Right cardiac atrium (tissue), 5 donors: ENCODE measurements at places on chromosomes 7 and 10. TPM values are rescaled to one million over a fixed set of nuclear protein-coding genes. Genes with fewer than 3 reads are reported as not detected.

DNA sequence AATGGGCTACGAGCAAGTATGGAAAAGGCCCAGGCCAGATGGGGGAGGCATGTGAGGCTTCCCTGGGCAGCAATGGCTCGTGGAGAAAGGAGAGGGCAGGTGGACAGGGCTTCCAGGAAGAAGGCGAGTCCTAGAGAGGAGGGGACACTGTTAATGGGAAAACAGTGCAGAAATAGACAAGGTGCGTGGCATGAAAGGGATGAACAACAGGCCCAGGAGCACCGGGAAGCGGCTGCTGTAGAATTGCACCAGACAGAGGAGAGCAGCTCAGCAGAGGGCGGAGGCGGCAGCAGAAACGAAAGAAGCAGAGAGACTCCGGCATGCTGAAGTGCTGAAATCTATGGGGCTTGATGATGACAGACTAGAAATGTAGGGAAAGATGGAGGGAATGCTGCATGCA lies 102.1 kb downstream of the PIP4K2A start:
- no peak for DNase-seq

Gene MYPN
- total RNA-seq = 86.3 TPM

DNA sequence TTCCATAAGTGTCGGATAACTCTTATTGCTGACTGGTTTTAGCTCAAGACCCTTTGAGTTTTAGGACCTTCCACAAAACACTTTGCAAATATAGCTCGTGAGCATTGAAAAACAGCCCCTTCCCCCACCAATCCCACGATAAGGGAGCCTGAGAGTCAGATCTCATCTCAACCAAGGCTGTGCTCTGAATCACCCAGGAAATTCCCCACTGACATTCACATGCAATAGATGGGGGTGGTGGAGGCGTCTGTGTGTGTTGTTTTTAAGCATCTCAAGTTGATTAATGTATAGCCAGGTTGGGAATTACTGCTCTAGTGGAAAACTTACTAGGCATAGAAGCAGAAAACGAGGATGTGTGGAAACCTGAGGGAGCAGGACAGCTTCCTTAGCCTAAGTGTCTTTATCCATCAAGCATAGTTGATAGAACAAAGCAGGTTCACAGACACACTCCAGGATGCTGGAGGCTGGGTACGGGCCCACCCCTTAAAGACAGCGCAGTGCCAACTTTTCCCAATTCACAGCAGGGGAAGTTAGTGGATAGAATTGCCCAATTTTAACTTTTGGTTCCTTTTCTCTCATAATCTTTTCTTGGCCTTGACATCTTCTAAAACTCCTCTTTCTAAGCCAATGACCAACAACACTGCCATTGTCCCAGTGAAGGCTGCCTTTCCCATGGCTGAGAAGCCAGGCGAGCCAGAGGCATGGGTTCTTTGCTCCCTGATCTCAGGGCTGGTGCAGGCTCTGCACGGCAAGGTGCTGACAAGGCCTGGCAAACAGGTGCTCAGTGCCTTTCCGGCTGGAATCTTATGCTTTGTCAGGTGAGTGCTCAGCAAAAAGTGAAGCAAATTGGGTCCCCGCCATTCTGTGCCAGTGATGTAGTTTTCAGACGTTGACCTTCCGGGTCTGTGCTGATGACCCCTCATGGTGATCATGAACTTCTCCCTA lies 98.5 kb upstream of the INSIG1 start:
- no peak for DNase-seq

Gene CDC14C
- not detected for total RNA-seq

Gene ZPBP
- total RNA-seq = not detected

DNA sequence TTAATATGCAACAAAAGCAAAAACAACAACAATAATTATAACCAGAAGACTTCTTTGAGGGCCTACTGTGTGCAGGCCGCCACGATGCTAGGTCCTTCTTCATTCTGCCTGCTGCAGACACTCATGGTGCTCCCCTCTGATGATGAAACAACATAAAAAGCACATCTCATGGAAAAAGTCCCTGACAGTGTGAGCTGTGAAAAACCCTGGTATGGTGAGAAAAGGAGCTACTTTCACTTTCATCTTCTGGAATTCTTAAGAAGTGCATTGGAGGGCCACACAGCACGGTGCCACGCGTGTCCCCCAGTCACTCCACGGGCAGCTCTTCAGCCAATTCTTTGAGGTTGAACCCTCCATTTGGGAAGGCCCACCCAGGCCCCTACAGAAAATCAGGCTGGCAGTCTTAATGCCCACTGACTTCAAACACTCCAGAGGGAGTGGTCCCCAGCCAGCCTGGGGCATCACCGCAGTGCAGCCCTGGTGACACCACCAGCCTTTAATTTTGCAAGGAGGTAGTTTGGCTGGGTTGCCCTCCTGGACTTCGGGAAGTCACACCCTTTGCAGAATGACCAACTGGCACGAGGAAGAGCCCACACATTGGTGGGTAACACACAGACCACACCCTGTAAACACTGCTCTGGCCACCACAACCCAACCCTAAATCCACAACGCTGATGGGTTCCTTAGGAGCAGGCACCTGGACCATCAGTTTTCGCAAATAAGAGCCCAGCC lies 7.7 kb downstream of the KCNMA1 start:
- no peak for DNase-seq

GRCh38 chr7:138023618-138024342 lies 21.9 kb upstream of the CREB3L2 start:
- DNase-seq = no peak

Gene RTKN2
- total RNA-seq = 0.19 TPM

Gene NPY4R
- total RNA-seq = not detected

- no peak for DNase-seq
Observed at GRCh38 chr7:29274146-29275017, 79.8 kb downstream of the CHN2 start.
